Muscle of arm (tissue), 14 donors: ENCODE measurements at places on chromosomes 13 and 19.

DNA sequence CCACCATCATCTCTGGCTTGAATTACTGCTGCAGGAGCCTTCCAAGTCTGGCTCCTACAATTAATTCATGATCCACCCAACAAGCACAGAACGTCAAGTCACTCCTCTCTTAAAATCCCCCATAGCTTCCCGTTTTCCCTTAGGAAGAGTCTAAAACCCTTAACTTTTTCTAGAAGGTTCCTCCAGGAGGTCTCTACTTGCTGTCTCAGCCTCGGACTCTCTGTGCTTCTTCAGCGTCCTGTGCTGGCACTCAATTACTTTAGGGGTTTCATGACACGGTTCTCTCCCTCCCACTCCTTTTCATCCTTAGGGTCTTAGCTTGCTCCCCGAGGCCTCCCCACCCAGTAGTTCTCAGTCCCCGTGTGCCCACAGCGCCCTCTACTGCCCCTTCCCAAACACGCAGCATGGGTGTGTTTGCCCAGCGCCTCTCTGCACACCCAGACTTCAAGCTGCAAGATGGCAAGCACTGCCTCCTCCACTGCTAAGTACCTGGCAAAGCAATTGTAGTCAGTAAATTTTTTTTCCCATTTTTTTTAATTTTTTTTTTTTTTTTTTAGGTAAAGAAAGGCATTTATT lies 25.8 kb upstream of the MAP3K10 start:
- DNase-seq: peak; percentile 15

GRCh38 chr19:2475702-2476450 lies at the start of gene GADD45B:
Gene GADD45B (plus strand): TSS chr19:2476127. CDS start chr19:2476359, 232 bp downstream.
- DNase-seq: peak; percentile 99

DNA sequence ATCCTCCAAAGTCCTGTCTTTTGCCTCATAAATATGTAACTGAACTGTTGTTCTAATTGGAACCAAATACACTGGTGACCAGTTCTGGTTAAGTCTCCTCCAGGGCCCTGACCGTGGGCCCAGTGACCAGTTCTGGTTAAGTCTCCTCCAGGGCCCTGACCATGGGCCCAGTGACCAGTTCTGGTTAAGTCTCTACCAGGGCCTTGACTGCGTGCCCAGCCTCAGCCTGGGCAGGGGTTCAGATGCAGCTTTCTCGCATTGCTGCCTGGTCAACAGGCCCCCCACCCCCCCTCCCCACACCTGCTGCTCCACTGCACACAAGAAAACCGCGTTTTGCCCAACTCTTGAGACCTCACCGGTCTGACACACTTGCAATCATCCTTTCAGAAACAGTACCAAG lies 3.8 kb upstream of the GRTP1 start:
- no peak for DNase-seq

GRCh38 chr13:77892491-77892890 lies 26.1 kb downstream of the EDNRB start:
- DNase-seq: no peak

- DNase-seq: peak; percentile 87
Measured at GRCh38 chr19:29798774-29799497, 12.9 kb upstream of the CCNE1 start.

DNA sequence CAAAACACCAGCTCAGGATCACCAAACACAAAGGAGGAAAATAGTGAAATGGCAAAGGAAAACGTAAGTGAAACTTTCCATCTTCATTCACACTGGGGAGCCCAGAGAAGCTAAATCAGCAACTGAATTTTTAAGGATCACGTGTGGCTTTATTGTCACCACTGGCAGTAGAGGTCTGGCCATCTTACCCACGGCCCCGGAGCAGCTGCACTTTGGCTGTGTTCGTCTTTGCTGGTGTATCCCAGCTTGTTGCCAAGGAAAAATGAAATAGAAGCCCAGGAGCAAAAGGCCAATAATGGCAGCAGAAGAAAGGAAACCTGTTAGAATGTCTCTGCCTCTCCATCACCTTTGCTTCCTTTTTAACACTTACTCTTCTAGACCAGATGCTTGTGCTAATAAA lies 274.7 kb downstream of the FOXO1 start:
- DNase-seq: no peak

DNA sequence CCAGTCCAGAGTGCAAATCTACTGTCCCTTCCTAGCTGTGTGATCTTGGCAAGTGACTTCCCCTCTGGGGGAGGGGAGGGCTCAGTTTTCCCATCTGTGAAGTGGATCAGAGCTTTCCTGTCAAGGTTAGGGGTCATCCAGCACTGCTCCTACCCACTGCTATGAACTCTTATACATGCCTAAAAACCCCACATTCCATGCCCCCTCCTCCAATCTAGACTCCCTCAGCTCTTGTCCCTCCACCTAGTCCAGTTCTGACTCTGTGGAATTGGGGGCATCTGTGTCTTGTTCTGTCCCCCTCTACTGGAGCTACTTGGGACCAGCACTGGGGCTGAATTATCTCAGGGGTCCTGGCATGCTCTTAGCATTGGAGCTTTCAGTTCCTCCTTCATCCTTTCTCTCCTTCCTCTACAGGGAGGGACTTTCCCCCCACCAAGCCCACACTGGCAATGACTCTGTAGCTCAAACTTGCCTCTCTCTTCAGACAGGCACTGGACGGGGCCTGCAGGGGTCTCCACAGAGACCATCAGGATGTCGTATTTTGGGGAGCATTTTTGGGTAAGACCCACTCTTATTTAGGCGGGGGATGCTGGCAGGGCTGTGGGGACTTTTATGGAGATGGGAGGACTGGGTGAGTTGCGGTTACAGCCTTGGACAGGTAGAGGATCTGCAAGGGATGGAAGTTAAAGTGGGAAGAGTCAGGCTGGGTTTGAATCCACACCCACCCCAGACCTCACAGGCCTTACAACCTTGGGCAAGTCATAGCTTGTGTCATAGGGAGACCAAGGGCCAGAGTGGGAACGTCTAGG lies 3.6 kb downstream of the FCHO1 start:
- DNase-seq: no peak

DNA sequence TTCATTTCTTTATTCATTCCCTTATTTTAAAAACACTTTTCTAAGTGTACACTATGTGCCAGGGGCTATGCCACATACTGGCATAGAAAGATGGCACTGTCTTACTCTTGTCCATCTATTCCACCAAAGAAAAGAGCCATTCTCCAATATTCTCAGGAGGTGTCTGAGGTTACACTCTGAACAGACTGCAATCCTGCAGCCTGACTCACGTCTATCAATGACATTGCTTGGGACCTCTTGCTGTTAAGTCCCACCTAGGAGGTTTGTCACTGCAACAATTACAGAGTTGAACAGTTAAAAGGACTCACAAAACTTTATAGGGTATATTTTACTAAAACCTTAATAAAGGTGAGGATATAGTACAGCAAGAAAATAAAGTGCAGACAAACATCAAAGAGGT lies 512.9 kb upstream of the HTR2A start:
- DNase-seq: no peak

DNA sequence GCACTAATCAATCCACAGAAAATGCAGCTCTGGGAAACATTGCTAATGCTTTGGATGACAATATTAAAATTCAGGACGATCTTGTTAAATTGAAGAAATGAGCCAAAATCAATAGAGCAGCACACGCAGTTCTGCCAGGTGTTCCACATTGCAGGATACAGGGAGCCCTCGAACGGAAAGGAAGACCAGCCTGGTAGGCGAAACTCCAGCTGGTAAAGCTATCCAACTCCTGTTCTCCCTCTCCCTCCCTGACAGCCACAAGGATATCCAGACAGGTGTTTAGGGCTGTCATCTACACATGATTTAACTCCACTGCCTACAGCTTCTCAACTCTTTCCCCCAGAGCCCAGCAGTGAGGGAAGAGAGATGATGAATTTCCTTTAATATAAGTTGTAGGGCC lies 67.7 kb downstream of the EPSTI1 start:
- peak; percentile 9 for DNase-seq

- DNase-seq: no peak
Measured at GRCh38 chr13:84121456-84121855, 239.2 kb upstream of the SLITRK1 start.

GRCh38 chr19:37346091-37346490 lies 24.8 kb upstream of the ZNF527 start:
- no peak for DNase-seq

GRCh38 chr19:30923096-30923495 lies 426.1 kb downstream of the TSHZ3 start:
- no peak for DNase-seq

DNA sequence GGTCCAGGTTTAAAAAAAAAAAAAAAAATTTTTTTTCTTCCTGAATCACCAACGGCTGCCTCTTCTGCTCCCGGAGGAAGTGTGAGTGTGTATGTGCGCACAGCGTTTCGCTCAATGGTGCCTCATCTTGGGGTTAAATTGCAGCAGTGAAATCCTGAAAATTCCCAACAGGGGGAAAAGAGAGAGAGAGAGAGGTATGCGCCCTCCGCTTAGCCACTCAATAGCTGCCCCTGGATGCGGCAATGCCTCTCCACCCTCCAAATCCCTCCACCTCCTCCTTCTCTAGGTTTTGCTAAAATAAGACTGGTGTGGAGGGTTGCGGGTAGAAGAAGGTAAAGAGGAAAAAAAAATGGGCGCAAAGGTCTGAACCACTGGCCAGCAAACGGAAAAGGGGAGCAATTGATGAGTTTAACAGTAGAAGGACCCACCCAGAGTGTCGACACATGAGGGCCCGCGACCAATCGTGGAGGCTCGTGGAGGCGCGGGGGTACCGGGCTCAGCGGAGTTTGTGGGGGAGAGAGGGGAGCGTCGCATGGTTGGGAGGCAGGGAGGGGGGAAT lies 853 bp upstream of the CACNA1A start:
- no peak for DNase-seq

DNA sequence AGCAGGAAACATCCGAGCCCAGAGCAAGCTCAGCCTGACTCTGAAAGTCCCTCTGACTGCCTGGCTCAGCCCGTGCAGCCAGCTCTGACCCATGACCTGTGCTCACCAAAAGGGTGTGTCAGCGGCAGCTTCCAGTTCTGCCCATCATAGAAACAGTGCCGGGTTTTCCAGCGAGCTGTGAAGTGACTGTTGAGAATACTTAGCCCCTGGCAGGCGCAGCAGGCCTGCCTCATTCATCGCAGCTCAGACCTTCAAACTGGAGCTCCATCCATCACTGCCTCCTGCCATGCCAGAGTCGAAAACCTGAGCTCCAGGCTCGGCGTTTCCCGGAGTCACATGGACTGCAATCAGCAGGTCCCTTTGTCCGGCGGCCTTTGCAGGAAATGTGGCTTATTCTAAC lies 16.3 kb upstream of the GSX1 start:
- DNase-seq: no peak

DNA sequence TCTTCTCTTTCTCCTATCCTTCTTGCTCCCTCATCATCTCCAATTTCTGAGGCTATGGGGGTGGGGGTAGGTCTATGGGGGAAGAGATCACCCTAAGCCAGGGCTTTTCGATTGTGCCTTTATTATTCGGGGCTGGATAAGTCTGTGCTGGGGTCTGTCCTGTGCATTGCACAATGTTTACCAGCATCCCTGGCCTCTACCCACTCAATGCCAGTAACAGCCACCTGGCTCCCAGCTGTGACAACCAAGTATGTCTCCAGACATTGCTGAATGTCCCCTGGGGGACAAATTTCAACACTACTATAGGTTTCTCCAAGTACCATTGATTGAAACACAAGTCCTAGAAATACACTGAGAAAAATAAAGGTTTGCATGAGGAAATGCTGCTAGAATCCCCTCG lies 13.2 kb downstream of the CBY2 start:
- DNase-seq: no peak

- peak; percentile 23 for DNase-seq
Measured at GRCh38 chr13:39016787-39017186, 21.1 kb downstream of the PROSER1 start.

DNA sequence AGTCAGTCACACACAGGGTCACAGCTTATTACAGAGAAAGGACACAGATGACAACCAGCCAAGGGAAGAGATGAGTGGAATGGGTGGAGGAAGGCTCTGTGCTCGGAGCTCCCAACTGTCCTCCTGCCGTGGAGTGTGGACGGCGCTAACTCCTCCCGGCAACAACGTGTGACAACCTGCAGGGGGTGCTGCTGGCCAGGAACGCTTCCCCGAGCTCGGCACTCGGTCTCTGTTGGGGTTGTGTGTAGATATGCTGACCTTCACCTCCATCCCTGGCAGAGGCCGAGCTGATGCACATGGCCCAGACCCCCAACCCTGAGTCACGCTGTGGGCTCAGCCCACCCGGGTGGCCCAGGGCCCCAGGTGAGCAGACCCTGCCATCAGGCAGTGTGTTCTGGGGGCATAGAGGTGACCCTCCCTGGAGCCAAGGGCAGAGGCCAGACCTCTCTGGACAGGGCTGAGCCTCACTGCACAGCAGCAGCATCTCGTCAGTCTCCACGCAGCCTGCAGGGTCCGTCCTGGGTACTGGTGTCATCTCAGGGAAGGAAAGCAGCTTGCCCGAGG lies 14.1 kb downstream of the ZNF444 start:
- DNase-seq: no peak

- DNase-seq: no peak
Measured at GRCh38 chr13:80235967-80236302, 105.0 kb downstream of the SPRY2 start.

GRCh38 chr13:64534302-64534701 lies 2695.8 kb downstream of the PCDH9 start:
- no peak for DNase-seq

GRCh38 chr19:13909430-13909829 lies 3.4 kb downstream of the CC2D1A start:
- no peak for DNase-seq

DNA sequence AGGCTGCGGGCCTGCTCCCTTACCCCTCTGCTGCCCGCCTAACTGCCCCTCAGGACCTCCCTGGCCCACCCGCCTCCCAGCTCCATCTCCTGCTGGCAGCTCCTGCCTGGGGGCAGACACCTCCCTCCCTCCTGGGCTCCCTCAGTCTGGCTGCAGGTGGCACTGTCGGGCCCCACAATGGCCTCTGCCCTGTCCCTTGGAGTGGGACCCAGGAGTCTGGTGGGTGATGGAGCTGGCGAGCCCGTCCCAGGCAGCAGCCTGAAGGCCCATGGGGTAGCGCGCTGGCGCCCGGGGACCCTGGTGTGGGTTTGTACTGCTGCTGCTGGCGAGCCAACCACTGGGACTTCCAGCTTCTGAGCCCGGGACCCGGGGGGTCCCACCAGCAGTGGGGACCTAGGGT lies 83.6 kb downstream of the KDM4B start:
- DNase-seq: no peak

DNA sequence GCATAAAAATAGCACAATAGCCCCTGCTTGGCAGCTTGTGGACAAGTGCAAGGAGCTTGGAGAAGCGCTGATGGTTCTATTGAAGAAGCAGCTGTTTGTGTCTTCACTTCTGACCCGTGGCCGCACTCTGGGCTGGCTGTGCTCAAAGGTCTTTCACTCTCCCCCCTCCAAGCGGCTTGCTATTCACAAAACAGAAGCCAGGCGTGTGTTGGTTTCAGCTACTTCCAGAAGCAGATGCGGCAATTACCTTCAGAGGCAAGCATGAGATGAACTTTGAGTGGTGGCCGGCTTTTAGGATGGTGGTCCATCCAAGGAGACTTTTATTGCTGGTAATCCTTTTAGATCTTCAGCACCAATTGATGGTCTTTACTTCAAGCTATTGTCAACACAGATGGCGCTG lies 188.5 kb upstream of the ARGLU1 start:
- no peak for DNase-seq
